ENCODE measurements at places on chromosomes 6 and 20.
A peak's percentile ranks its signal among the peaks of the same experiment; 100 is the strongest.

DNA sequence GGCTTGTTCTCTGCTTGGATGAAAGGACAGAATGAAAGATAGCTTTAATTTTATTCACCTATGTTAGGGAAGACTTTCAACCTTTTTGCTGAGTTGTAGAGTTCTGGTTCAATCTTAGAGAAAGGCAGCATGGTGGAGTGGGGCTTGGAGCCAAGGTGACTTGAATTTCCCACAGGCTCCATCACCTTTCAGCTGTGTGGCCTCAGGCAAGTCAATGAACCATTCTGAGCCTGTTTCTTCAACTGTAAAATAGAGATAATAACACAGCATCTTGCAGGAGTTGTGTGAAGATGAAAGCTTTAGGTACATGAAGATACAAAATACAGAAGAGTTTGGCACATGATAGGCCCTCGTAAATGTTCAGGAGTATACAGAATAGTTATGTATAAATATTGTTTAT is 19.1 kb upstream of the DTNBP1 start:
- DNase-seq: no peak

DNA sequence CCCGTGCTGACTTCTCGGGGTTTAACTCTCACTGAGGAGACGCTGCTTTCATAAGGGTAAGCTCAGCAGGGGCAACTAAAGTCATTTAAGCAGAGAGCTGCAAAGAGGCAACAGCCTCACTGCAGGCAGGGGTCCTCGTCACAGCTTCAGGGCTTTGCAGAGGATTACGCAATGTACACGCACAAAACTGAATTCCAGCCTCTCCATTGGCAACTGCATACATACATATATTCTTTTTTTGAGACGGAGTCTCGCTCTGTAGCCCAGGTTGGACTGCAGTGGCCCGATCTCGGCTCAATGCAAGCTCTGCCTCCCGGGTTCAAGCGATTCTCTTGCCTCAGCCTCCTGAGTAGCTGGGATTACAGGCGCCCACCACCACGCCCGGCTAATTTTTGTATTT is 2.4 kb downstream of the GMEB2 start:
- DNase-seq: peak; percentile 27

- DNase-seq: no peak
These were observed 51.7 kb downstream of the MOCS1 start for GRCh38 chr6:39882531-39882899.

DNA sequence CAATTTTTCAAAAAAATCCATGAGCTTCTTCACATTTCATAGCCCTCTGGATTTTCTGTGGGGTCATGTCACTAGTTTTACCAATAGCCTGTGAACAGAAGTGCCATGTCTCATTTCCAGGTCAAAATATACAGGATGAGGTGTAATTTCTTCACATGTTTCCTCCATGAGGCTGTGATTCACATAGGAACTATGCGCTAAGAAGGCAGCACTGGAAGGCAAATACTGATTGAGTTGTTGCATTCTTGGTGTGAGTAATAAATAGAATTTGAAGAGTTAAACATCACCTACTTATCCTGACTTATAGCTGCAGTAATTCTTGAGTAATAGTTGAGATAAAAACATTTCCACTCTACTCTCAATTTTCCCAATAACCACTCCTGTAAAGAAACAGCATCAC is 442.3 kb downstream of the HAO1 start:
- DNase-seq: no peak

DNA sequence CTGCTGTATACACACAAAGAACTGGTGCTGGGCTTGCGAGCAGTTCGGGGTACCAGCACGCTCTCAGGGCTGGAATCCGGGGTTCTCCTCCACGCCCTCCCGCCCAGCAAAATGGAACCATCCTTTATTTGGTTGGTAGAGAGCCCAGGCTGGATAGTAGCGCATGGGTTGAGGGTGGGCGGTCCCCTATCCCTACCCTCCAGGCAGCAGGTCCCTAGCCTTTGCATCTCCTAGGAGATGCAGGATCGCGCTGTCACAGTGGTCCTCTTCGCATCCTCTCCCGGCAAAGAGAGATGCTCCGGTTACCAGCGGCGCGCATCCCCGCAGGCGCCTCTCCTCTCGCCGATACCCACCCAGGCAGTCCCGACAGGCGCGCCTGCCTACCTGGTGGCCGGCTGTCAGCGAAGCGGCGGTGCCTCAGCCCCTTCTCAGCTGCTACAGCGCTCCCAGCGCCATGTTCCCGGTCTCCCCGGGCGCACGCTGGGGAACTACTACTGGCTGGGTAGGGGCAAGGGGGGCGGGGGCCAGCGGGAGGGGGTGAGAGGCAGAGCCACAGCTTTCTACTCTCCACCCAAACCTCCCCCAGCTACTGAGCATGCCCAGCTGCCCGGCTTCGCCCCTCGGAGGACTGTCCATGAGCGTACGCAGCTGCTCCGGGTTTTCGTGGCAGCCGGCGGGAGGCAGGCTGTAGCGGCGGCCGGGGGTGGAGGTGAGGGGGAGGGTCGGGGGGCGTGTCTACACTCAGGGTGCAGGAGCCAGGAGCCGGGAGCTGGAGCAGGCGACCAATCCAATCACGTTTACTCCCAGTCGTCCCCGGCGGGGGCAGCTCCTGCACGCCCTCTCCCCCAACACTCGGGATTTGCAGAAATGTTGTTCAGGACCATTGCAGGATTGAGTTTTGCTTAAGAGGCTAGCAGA is at the start of gene PAK5:
Gene PAK5, minus strand, starts transcription at position 699 of the 918 bp plus-strand sequence. CDS start 194,748 bp downstream, outside the sequence.
- peak; percentile 98 for DNase-seq

GRCh38 chr6:20853828-20854227 is 319.6 kb downstream of the CDKAL1 start:
- no peak for DNase-seq

DNA sequence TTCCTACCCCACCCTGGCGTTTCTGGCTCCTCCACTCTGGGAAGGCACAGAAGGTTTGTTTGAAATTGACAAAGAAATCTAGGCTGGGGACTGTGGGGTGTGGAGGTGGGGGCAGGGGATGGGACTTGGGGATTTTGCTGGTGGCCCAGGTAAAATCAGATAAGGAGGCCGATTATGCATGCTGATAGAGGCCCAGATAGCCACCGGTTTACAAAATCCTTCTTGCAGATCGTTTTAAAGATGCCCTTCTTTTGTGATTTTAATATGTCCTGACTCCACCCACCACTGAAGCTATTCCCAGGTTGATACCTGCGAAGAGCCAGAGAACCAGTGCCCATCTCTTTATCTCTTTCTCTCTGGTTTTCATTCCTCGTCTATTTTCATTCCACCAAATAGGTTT is 104.9 kb downstream of the TFAP2C start:
- no peak for DNase-seq

GRCh38 chr6:45984347-45984746 is 31.3 kb downstream of the CLIC5 start:
- no peak for DNase-seq

- peak; percentile 97 for DNase-seq
These were observed 39.6 kb upstream of the GFOD1 start for GRCh38 chr6:13526727-13527670.

GRCh38 chr6:71047417-71047816 is 90.6 kb upstream of the B3GAT2 start:
- DNase-seq: no peak

DNA sequence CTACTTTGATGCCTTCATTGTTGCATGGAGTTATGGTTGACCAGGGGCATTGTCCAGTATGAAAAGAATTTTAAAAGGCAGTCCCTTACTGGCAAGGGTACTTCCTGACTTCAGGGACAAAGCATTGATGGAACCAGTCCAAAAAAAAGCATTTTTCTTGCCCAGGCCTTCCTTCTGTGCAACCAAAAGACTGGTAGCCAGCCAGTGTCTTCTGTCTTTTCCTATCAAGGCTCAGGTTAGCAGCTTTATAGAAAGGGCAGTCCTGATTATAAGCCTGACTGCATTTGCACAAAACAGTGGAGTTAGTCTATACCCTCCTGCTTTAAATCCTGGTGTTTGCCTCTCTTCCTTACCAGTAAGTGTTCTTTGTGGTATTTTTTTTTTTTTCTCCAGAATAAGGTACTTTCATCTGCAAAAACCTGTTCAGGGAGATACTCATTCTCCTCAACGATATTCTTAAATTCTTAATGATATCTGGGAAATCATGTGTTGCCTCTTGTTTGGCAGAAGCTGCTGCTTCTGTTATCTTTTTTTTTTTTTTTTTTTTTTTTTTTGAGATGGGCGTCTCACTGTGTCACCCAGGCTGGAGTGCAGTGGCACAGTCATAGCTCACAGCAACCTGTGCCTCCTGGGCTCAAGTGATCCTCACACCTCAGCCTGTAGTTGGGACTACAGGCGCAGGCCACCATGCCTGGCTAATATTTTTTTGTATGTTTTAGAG is 33.9 kb downstream of the SCAF8 start:
- DNase-seq: peak; percentile 31

- DNase-seq: no peak
These were observed at the start of gene SLC22A1 for GRCh38 chr6:160121558-160121957. TSS of gene SLC22A1 (plus strand) at chr6:160121815. CDS start at chr6:160121936, 121 bp downstream.

GRCh38 chr6:159012201-159012600 is 12.2 kb upstream of the RSPH3 start:
- no peak for DNase-seq

- no peak for DNase-seq
These were observed 33.9 kb downstream of the SUN5 start for GRCh38 chr20:32970115-32970972.

Measured in NCI-H2171 treated with DMSO at 0.1 percent for 48 hours (cell line).